ENCODE measurements at places on chromosomes 2 and 18.
A peak's percentile ranks its signal among the peaks of the same experiment; 100 is the strongest.

DNA sequence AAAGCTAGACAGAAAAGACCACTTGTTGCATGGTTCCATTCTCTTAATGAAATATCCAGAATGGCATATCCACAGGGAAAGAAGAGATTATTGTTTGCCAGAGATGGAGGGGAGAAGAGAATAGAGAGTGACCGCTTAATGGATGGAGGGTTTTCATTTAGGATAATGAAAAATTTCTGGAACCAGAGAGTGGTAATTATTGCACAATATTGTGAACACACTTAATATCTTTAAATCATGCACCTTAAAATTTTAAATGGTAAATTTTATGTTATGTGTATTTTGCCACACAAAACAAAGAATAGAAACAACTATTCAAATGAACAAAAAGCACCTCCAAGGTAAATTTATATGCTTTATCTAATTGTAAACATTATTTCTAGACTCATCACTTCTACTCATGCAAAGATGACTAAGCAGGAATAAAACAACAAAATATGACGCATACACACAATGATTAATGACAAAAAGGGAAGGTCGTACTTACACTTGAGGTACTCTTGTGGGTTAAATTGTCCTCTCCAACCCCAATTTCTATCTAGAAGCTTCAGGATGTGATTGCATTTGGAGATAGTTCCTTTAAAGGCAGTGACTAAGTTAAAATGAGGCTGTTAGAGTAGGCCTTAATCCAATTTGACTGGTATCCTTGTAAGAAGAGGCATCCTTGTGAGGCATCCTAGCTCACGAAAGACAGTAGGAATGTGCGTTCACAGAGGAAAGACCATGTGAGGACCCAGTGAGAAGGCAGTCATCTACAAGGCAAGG, 18.7 kb upstream of the DHRS9 start:
- no peak for DNase-seq

DNA sequence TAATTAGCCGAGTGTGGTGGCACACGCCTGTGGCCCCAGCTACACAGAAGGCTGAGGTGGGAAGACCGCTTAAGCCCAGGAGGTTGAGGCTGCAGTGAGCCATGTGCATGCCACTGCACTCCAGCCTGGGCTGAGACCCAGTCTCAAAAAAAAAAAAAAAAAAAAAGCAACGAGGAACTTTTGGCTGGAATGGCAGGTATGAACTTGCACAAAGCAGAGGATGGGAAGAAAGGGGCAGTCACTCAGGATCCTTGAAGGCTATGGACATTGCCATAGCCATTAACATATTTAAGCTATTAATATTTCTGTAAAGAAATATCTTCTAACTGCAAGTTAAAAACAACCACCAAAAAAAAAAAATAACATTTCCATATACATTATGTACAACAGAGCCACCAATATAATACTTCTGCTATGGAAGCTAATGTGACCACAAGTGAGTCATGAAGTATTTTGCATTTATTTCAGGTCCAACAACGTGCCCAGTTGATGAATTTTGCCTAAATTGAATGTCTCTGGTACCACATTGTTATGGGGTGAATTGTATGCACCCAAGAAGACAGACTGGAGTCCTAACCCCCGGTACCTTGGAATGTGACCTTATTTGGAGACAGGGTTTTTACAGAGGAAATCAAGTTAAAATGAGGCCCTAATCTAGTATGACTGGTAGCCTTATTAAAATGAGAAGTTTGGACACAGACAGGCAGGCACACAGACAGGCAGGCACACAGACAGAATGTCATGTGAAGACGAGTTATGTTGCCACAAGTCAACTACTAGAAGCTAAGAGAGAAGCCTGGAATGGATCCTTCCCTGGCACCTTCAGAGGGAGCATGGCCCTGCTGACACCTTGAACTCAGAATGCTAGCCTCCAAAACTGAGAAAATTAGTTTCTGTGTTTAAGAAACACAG, 102.8 kb downstream of the RBMS1 start:
- DNase-seq, result no peak

DNA sequence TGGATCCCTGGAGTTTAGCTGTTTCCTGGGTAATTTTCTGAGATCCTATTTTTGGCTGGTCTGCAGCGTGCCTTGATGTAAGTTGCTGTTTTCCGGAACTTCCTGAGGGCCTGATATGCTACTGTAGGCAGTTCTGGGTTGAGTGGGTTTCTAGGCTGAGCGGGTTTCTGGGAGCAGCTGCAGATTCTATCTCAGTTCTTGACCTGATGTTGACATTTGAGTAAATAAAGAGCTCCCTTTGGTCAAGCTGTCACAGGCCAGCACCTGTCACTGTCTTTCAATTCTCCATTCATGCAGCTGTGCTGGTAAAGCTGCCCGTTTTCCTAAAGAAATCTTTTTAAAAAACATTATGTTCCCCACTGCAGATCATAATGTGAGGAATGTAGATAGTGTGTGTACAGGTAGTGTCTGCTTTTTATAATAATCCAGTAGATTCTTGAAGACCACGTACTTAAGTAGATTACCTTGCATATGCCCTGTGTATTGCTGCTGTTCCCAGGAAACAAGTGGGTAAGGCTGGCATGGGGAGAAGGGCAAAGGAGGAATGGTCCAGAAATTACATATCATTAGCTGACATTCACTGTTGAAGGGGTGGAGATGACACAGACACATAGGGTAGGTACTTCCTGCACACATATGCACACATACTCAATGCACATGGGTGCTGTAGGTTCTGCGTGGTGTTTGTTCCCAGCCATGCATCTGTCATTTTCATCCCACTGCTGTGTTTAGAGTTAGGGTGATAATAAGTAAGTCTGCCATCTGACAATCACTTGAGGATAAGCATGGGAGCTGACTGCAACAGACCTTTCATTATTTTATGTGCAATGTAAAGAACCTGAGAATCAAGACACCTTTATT, 25.9 kb downstream of the CD28 start:
- DNase-seq, result no peak

GRCh38 chr2:43075054-43075593, 151.3 kb downstream of the ZFP36L2 start:
- DNase-seq, result peak; percentile 64

GRCh38 chr2:231616296-231616695, 23.6 kb downstream of the TEX44 start:
- no peak for DNase-seq

GRCh38 chr2:26633993-26634595, 7.1 kb downstream of the CIB4 start:
- no peak for DNase-seq

DNA sequence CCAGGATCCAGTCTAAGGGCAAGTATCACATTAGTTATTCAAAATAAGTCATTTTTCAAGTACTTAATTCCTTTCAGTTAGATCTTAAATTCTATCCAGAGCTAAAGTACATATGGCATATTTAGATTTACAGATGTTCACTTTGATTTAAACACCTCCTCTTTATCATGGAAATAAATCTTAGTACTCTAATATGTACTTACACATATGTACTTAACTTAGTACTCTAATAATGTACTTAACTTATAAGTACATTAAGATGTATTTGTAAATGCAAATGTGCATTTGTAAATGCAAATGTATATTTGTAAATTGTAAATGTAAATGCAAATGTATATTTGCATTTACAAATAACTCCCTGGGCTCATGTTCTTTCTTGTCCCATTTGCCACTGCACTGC, 14.6 kb downstream of the PIGN start:
- DNase-seq, result no peak

- no peak for DNase-seq
Observed at GRCh38 chr2:55010915-55011314, 39.3 kb downstream of the RTN4 start.

- no peak for DNase-seq
Observed at GRCh38 chr2:106734165-106734564, 151.8 kb downstream of the ST6GAL2 start.

DNA sequence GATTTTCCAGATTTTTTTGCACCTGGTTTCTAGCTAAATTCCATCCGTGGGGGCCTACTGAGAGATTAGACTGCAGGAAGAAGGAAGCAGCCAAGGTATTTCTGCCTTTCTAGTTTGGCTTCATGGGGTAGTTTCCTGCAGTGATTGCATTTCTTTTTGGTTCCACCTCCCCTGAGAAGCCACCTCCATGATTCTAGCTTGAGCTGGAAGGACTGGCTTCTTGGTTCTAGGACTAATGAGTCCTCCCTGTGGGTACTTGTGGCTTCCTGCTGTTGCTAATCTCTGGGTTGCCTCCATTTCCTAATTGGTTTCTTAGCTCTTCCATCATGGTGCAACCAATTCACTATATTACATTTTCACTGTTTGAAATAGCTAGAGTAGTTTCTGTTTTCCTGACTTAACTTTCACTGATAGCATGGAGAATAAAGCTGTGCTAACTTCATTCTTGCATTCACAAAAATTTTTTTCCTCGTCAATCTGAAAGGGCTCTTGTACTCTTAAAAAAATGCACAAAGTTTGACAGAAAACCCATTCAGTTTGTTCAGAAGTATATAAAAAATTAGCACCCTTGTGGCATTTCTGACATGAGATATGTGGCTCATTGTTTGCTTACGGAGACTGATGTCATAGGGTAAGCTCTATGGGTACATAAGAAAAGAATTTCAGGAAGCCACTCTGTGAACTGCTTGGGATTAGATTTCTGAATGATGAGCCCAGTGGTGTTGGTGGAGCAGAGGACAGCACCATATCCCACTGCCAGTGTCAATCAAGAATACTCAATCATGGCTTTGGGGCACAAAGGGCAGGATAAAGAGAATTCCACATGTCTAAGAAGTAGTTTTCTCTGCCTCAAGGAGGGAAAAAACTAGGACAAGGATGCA, 242.8 kb upstream of the RBMS1 start:
- no peak for DNase-seq

- DNase-seq, result no peak
Observed at GRCh38 chr2:128519517-128520215, 201.0 kb upstream of the HS6ST1 start.

DNA sequence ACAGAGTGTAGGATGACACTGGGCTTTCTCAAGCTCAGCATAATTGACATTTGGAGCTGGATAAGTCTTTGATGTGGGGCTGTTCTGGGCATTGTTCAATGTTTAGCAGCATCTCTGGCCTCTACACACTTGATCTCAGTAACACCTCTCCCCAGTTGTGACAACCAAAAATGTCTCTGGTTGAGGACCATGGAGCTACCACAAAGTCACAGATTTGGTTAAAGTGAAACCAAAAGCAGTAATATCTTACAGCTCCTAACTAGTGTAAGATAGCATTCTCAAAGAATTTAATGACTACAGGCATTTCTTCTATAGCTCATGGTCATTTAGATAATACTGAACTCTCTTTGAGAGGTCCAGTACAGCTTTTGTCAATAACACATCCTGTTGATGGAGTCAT, 23.4 kb upstream of the PAX3 start:
- DNase-seq, result no peak

DNA sequence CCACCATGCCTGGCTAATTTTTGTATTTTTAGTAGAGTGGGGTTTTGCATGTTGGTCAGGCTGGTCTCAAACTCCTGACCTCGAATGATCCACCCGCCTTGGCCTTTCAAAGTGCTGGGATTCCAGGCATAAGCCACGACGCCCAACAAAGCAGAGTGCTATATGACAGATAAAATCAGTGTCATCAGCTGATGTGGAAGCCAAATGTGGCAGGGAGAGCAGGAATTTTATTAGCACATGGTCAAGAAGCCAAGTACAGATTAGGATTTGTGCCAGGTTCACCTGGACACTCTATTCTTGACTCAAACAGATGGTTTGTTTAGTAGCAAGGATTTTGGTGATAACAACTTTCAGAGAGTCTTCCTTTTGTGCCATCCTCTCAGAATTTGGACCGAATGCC, 62.7 kb downstream of the LCLAT1 start:
- DNase-seq, result no peak

- no peak for DNase-seq
Observed at GRCh38 chr2:119630121-119630520, 48.9 kb upstream of the TMEM177 start.

DNA sequence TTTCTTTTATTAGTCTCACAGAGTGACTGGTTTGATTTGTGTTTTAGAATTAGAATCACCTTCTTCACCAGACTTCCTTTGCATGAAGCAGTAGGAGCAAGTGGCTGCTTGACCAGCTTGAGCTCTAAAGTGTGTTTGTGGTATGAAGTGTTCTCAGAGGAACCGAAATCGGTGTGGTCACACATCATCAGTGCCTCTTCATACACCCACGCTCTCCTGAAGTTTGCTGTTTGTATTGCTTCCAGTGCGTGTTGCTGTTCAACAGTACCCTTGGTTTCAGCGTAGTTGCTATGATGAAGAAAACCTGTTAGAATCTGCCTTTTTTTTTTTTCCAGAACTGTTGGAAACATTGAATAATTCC, 77.9 kb downstream of the LIMS1 start:
- DNase-seq, result peak; percentile 37

DNA sequence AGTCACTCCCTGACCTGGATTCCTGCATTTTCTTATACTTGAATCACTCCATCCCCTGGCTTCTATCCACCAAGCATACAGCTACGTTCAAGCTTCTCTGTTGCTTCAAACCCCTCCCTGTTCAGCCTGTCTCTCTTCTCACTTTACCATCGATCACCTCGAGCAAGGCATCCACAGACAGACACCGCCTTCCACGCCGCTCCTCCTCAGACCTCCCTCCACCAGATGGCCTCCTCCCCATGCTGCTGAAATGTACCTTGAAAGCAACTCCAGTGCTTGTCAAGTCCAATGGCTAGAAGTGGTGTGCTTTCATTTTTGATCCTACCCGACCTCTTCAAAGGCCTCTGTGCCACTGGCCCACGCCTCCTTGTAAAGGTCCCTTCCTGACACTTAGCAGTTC, 131.3 kb upstream of the ACAA2 start:
- no peak for DNase-seq

DNA sequence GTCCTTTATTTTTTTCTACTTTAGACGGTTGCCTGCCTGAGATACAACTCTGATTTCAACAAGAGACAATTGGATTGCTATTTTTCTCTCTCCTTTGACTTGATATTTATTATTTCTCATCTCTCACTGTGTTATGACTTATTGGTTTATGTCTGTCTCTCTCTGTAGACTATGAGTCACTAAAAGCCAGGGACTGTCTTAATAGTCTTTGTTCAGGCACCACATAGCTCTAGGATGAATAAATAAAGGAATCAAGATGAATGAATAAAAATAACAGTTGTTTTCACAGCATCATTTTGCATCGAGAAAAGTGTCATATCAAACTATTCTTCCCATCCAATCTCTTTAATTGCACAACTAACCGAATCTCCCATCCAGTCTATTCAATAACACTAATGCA, 31.4 kb upstream of the CD28 start:
- no peak for DNase-seq

DNA sequence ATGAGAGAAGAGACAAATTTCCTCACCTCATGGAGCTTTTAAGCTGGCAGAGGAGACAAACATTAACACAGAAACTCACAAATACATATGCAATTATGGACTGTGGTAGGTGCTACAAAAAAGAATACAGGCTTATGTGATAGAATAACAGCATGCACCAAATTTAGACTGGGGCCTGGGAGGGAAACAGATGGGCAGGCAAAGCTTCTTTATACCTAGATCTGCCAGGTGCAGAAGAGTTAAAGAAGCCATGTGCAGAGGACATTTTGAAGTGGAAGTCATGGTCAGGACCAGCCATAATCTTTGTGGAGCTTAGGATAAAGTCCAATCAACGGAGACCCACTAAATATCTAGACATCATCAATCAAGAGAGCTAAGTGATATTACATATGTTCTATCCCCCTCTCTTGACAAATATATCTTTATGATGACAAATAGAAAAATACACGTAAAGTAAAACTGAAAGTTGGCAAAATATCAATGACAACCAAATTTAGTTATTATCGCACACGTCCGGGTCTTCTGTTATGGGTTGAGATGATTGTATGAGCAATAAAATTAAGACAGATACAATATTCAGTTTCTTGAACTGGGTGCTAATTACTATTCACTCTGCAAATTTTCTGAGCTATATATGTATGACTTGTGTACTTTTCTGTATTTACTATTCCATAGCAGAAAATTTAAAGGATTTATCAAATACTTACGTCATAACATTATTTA, 44.1 kb downstream of the CD28 start:
- no peak for DNase-seq
